ENCODE measurements at places on chromosomes 6 and 20.
A peak's percentile ranks its signal among the peaks of the same experiment; 100 is the strongest.

GRCh38 chr6:106746652-106747051, 117.3 kb downstream of the QRSL1 start:
- no peak for DNase-seq

- DNase-seq: no peak
Measured at GRCh38 chr6:101597693-101598092, 204.2 kb downstream of the GRIK2 start.

- DNase-seq: peak; percentile 47
Measured at GRCh38 chr6:32845384-32845884, 1.6 kb upstream of the PSMB8 start.

DNA sequence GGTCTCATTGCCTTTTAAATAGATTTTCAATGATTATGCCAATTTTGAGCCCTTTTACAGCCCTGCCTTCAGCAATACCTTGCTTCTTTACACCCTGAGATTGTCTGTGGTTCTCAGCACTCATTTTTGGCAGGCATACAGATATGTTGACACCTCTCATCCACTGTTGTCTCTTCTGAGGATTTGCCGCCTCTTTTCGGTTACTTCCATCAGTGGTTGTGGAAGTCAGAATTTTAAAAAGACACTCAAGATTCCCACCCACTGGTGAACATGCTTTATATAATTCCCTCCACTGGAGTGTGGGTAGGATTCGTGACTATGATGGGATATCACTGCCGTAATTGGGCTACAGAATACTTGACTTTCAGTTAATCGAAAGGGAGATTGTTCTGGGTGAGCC, 37.4 kb upstream of the KIF13A start:
- DNase-seq: no peak

- DNase-seq: no peak
Measured at GRCh38 chr6:34810936-34811632, 19.2 kb downstream of the BLTP3A start.

DNA sequence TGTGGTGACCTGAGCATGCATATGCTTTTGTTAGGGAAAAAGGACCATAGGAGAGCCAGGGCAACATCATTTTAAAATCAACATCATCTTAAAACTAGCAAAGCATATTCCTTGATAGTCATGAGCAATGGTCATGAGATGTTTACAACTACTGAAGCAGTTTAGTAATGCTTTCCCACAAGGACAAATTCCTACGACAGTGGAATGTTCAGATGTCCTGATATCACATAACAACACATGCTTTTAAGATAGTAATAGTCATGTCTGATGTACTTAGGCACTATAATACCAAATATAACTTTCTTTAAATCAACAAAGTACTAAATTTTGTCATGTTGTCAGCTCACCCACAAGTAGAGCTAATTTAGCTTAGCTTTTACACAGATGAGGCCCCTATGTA, 370.3 kb downstream of the HTR1B start:
- no peak for DNase-seq

GRCh38 chr20:62819494-62820174, 2.8 kb downstream of the COL9A3 start:
- no peak for DNase-seq

- DNase-seq: no peak
Measured at GRCh38 chr20:5469111-5469510, 152.4 kb upstream of the PROKR2 start.

Data from inflammatory macrophage treated with lipopolysaccharide for 4 hours (primary cell).